ENCODE measurements at places on chromosomes 1 and 21. TPM values are rescaled to one million over a fixed set of nuclear protein-coding genes. Genes with fewer than 3 reads are reported as not detected.

DNA sequence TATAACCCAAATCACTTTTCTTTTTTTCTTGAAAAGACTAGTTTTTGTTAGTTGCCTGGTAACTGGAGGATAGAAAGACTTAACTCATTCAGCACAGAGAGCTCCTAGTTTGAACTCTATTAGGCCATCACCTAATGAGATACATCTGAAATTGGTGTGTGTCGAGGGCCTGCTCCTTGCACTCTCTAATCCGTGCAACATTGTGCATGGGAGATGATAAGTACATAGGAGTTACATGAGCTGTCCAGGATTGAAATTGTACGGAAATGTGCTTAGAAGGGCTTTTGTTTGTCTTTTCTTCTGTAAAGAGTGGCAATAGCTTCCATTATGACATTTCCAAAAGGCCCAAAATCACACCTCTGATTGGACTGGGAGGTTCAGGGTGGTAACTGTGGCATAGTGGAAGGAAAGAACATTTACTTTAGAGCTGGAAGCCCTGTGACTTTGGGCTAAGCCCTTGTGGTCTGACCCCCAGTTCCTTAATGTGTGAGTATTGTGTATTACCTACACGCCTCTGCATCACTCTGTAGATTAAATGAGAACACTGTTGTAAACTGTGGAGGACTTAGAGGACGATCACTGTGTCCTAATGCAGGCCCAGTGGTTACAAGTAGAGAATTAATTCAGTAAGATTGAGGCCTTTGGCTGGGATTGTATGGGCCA lies 71.2 kb downstream of the FGGY start:
- DNase-seq, result no peak

DNA sequence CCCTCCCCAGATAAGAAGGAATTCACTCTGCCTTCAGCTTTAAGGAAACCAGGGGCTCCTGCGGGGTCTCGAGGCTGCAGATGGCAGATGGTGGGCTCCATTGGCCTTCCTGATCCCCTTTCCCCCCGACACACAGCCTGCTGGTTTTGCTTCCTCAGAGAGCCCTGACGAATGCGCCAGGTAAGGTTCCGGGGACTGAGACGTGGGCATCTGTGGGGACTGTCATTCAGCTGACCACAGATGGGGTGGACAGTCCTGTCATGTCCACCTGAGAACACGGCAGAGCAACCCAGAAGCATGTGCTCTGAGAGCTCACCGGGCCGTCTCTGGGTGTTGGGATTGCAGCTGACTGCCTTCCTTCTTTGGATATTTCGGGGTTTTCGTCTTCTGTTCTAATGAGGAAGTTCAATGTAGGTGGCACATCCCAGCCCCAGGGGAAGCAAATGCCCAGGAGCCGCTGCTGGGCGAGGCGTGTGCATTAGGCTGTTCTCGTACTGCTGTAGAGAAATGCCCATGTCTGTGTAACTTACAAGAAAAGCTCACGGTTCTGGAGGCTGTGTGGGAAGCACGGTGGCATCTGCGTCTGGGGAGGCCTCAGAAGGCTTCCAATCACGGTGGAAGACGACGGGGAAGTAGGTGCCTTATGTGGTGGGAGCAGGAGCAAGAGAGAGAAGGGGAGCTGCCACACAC lies 22.6 kb upstream of the TTC34 start:
- DNase-seq, result no peak

DNA sequence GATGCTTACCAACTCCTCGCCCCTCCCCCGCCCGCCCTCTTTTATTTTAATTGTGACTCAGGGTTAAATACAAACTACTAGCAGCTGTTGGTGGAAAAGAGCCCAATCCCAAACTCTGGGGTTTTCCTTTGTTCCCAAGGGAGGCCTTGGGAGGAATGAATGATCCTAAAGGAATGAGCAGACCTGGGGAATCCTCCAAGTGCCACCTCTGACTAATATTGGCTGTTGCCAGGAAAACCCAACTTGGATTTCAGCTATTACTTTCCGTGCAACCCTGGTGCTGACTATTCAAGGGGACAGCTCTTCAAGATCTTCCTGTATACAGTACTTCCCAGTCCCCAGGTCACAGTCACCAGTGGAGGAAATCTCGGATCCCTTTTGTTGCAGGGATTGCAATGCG lies 1.3 kb upstream of the S100A10 start:
- no peak for DNase-seq

- no peak for DNase-seq
These were observed 155.9 kb upstream of the RUNX1 start for GRCh38 chr21:35204850-35205541.

GRCh38 chr1:117658676-117659075 lies 52.8 kb downstream of the TENT5C start:
- peak; percentile 80 for DNase-seq

GRCh38 chr1:164363980-164364379 lies 195.0 kb upstream of the PBX1 start:
- no peak for DNase-seq

- no peak for DNase-seq
These were observed 121.1 kb downstream of the FOXD2 start for GRCh38 chr1:47558601-47559593.

GRCh38 chr1:242139442-242139841 lies 140.5 kb upstream of the MAP1LC3C start:
- DNase-seq, result no peak

DNA sequence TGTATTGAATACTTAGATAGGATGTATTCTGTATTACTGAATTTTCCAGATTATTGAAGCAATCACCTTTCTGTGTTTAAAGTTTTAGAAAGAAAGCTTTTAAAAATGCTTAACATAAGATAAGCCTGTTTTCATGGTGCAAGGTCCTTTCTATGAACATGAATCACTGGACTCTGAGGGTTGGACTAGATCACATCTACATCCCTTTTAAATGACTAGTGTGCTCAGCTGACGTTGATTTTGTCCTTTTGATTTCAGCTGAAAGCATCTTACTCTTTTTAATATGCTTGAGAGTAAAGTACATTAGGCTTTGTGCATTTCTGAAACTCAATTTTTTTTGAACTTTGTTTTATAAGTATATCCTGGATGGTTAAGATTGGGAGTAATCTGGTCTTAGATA lies 16.2 kb downstream of the MIER1 start:
- no peak for DNase-seq

GRCh38 chr1:241638099-241638682 lies 2.0 kb downstream of the CHML start:
- no peak for DNase-seq

- no peak for DNase-seq
These were observed 22.4 kb downstream of the CASQ2 start for GRCh38 chr1:115746021-115746690.

DNA sequence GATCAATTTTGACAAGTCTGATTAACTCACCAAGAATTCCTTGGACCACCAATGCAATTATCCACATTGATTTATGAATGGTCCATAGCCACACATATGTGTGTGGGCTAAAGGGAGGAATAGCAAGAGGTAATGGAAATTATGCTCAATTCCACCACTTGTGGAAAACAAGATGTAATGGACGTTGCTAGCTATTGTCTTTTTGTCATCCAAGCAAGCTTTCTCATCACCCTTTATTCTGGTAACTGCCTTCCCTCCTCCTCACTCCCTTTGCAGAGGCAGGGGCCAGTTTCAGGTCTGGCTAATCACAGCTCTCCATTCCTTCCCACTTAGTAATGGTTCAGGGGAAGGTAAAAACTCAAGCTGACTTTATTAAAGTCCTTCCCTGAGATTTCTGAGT lies 24.7 kb upstream of the RAB3GAP2 start:
- no peak for DNase-seq

- DNase-seq, result no peak
These were observed 29.8 kb upstream of the NLRP3 start for GRCh38 chr1:247386217-247386616.

The CCDC181 gene
- not detected for total RNA-seq

The FCER1G gene
- 3.5 TPM for total RNA-seq

The TESK2 gene
- 4.3 TPM for total RNA-seq

The AGO4 gene
- total RNA-seq, result 29.7 TPM

The IGSF21 gene
- not detected for total RNA-seq

The LMNA gene
- 57.3 TPM for total RNA-seq

The CELA2A gene
- total RNA-seq, result not detected

The LAPTM5 gene
- 559 TPM for total RNA-seq

The RNF223 gene
- total RNA-seq, result not detected

The GART gene
- total RNA-seq, result 84.6 TPM

The CCDC27 gene
- total RNA-seq, result not detected

The FLG2 gene
- not detected for total RNA-seq
